ENCODE measurements at places on chromosomes 7 and 10. TPM values are rescaled to one million over a fixed set of nuclear protein-coding genes. Genes with fewer than 3 reads are reported as not detected.

DNA sequence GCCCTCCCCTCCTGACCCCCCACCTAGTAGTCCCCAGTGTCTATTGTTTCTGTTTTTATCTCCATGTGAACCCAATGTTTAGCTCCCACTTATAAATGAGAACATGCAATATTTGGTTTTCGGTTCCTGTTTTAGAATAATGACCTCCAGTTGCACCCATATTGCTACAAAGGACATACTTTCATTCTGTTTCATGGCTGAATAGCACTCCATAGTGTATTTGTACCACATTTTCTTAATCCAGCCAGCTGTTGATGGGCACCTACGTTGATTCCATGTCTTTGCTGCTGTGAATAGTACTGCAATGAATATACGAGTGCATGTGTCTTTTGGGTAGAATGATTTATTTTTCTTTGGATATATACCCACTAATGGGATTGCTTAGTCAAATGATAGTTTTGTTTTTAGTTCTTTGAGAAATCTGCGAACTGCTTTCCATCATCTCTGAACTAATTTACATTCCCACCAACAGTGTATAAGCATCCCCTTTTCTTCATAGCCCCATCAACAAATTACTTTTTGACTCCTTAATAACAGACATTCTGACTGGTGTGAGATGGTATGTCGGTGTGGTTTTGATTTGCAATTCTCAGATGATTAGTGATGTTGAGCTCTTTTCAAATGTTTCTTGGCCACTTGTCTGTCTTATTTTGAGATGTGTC is 128.4 kb upstream of the PHYHIPL start:
- no peak for DNase-seq

DNA sequence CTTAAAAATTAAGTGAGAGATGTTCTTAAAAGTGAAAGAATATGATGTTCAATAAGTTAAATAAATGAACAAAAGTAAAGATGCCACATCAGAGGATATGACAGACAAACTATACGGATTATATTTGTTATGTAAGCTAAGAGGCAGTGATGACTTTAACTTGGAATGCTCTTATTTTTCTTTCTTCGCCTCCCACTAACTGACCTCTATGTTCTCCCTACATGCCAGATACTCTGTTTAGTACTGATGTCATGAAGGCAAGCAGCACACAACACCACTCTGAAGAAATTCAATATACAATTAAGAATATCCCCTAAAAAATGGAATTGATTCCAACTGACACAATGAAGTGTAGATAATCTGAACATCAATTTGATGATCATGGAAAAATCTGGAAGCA is 223.4 kb downstream of the DOCK4 start:
- DNase-seq = no peak

- no peak for DNase-seq
Observed at GRCh38 chr10:8085251-8085650, 30.8 kb downstream of the GATA3 start.

DNA sequence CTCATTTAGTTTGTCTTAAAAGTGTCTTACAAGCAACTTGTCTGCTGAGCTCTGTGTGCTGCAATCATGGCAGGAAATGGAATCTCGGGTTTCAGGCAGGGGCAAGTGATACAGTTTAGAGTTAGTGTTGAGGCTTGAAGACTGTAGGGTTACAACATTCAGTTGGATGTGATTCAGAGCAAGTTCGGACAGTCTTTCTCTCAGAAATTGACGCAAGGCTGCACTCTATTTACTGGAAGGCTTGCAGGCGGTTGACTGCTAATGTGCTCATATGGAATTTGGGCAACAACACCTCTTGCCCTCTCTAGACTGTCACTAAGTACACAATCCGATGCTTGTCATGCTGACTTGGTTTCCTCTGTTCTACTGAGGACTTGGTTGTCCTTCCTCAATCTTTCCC is 161.7 kb upstream of the BMPER start:
- DNase-seq = no peak

The C7orf57 gene
- not detected for total RNA-seq

GRCh38 chr10:100864978-100865377 is 47.8 kb upstream of the SLF2 start:
- peak; percentile 57 for DNase-seq

DNA sequence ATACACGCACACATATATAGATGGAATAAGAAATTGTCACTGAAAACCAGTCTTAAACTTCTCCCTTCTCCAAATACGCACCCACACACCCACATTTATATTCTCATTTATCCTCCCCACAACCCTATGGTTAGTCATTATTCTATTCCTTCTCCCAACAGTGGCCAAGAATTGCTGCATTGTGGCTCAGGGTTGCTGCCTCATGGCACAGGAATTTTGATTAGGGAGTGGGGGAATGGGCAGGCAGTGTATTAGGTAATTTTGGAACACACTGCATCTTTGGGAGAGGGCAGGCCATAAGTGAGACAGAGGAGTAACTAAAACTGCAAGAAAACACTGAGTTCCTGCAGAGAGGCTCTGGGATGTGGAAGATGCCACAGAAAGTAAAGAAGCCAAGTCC is 35.7 kb downstream of the NAPEPLD start:
- no peak for DNase-seq

- no peak for DNase-seq
Observed at GRCh38 chr10:3484306-3485056, 300.5 kb downstream of the KLF6 start.

The ITIH2 gene
- not detected for total RNA-seq

DNA sequence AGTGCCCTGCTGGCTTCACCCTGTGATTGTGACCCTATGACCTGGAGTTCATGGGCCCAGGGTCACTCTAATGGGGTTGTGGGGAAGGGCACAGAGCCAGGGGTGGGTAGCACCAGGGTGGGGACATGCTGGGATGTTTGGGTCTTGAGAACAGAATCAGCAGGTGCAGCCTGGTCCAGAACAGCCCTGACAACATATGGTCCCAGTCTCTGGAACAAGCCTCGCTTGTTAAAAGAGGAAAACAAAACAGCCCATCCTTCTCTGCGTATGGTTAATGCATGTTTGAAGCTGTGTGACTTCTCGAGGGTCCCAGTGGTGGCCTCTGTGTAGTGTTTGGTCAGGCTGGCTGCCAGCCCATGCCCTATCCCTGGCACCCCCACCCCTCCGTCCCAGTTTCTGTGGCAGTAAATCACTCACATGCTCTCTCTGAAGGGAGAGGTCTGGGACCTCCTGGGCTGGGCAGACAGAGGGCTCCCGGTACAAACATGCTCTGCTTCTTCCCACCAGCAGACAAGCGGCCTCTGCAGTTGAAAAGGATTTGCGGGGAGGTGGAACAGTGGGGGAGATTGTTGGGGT is 79.4 kb downstream of the FAM241B start:
- DNase-seq = no peak

GRCh38 chr7:89103564-89103963 is 308.0 kb upstream of the TEX47 start:
- DNase-seq = no peak

GRCh38 chr7:105989686-105990085 is 26.6 kb downstream of the CDHR3 start:
- no peak for DNase-seq

- no peak for DNase-seq
Observed at GRCh38 chr7:151853896-151854719, 22.8 kb downstream of the PRKAG2 start.

The LAMB1 gene
- 91.6 TPM for total RNA-seq

DNA sequence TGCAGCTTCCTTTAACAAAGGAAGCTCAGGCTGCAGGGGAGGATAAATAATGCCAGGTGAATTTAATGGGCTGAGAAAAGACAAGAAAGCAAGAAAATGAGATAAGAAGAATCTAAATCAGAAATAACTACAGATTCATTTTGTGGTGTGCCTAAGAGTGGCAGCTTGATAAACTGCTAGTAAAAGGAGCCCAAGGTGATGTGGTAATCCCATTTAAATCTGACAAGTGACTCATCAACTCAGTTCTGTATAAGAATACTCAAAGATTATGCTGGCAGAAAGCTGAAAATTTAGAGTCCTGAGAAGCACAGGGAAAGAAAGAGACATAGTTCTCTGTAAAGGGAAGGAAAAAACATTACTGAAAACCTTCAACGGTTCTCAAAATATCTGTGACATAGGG is 109.4 kb upstream of the PDE1C start:
- DNase-seq = no peak

The NOLC1 gene
- total RNA-seq = 26.0 TPM

The NPC1L1 gene
- 0.52 TPM for total RNA-seq

DNA sequence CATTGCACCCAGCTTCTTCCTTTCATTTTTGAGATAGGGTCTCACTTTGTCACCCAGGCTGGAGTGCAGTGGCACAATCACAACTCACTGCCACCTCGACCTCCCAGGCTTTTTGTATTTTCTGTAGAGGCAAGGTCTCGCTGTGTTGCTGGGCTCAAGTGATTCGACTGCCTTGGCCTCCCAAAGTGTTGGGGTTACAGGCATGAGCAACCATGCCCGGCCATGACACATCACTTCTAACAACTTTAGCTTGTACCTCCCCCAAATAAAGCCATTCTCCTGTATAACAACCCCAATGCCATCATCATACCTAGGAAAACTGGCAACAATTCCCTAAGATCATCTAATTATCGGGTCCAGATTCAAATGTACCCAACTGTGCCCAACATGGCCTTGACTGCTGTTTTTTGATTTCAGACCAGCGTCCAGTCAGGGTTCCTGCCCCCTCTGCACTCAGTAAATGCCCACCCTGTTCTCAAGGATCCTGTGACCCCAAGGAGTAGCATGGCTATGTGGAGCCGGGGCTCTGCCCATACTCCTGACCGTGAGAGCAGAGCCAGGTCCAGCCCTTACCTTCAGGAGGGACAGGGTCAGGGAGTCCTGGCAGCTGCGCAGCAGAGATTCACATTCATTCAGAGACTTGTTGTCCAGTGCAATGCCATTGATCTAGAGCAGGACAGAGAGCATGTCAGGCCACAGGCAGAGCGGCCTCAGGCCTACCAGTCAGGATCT is 102.6 kb downstream of the DLG5 start:
- DNase-seq = no peak

GRCh38 chr10:114061789-114062188 is 18.1 kb downstream of the ADRB1 start:
- DNase-seq = no peak

The TACR2 gene
- total RNA-seq = 0.66 TPM

- no peak for DNase-seq
Observed at GRCh38 chr10:1464881-1465417, 272.4 kb downstream of the ADARB2 start.

The C10orf71 gene
- 0.26 TPM for total RNA-seq

DNA sequence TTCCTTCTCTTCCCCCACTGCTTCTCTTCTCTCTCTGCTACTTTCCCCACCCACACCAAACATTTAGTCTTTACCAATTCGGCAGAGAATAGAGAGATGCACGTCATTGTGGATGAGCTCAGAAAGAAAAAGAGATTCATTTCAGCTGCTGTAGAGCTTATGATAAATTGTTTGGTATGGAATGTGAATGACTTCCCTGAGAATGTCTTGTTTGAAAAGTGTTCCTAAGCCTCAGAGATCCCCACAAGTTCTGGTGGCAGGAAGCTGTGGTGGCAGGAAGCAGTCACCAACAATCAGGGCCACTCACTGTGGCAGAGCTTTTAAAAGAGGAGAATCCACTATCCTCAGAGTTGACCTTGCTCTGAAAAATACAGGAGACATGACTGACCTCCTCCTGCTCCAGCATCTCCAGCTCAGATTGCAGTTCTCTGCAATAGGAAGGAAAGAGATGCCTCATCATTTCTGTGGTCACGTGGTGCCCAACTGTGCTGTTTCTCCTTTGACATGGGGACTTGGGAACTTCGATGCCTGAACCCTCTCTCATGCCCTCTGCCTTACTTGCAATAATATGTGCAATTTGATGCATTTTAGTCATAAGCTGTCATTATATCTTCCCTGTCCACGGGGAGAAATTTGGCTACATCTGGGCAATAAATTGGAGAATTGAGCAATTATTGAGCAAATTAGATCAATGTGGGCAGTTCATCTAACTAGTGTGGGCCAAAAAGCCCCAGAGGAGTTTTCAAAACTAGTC is 76.5 kb downstream of the BMPER start:
- no peak for DNase-seq

DNA sequence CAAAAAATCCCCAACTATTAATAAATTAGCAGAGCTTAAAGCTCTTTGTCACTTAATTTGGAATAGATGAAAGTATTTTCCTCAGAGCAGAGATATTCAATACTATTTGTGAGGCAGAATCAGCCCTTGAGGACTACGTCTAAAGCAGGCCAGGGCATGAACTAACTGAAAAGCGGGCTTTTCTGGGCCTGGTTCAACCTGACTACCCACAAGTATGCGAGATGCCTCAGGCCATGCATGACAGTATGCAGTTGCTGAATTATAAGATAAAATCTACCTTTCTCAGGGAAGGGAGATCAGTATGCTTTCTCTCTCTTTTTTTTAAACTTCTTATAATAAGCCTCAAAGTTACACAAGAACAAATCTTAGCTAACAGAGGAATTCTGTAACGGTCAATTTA is 20.1 kb downstream of the TMEM168 start:
- no peak for DNase-seq

The ACSL5 gene
- total RNA-seq = 9.6 TPM

DNA sequence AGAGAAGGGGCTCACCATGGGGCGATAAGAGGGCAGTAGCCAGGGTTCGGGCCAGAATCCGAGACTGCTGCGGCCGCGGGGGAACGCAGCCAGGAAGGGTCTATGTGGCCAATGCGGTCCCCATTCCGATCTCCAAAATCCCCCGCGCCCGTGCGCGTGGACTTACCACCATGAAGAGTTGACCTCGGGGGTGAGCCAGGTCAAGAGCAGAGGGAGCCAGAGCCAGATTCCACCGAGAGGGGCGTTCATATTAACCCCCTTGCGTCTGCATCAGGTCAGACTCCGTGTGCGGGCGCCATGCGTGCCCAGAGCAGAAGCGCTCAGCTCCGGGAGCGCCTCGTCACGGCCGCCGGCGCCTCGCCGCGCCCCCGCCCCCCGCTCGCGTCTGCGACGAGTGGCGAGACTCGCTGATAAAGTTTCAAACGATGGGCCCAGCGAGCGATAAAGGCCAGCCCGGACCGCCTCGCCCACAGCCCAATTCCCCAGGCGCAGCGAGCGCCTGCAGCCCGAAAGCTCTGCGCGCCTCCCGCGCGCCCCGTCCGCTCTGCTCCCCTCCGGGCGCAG is at the start of gene WNT2:
Gene WNT2, minus strand, starts transcription at position 318 of the 564 bp plus-strand sequence. Its CDS starts 69 bp downstream, at position 249.
- DNase-seq = no peak

DNA sequence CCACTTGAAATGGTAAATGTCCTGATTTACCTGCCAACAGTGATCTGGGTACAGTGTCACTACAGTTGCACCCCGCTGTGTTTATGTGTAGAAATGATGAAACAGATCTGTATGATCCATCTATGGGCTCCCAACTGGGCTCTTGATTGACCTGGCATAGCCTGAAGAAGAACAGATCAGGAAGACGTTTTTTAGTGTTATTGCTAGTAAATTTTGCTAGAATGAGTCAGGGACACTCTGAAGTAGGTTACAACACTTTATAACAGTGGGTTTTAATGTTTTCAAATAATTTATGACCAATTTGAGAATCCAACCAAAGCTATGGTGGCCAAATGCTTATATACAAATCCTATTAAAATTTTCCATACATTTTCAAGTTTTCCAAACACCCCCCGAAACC is 110.3 kb downstream of the DKK1 start:
- DNase-seq = no peak

- DNase-seq = no peak
Observed at GRCh38 chr7:1030444-1031070, 13.8 kb upstream of the GPR146 start.

Data from body of pancreas (tissue), 4 donors.